SHP77 treated with DMSO at 0.1 percent for 48 hours (cell line): ENCODE measurements at places on chromosomes 11 and 22.

DNA sequence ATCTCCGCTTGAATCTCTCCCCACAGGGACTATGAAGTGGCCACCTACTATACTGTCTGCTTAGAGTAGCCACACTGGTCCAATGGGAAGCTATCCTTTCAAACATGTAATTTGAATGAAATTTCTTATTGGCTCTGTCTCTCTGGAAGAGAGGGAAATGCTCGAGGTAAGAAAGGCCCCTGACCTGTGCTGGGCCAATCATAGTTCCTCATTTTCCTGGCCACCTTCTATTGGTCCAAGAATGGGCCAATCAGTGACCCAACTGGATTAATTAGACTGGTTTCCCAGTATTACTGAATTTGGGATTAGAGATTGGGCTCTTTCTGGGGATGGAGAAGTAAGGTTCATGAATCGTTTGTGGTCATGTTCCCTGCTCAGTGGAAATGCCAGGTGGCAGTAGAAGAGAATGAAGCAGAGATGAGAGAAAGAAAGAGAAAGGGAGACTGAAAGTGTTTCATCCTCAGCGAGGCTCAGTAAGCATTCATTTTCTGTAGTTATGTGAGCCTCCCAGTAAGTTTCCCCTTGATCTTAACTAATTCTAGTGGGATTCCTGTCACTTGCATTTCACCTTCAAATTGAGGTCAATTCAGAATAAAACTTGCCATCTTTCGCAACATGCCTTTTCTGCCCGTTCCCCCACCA, 8.4 kb upstream of the MMP20 start:
- DNase-seq: no peak

DNA sequence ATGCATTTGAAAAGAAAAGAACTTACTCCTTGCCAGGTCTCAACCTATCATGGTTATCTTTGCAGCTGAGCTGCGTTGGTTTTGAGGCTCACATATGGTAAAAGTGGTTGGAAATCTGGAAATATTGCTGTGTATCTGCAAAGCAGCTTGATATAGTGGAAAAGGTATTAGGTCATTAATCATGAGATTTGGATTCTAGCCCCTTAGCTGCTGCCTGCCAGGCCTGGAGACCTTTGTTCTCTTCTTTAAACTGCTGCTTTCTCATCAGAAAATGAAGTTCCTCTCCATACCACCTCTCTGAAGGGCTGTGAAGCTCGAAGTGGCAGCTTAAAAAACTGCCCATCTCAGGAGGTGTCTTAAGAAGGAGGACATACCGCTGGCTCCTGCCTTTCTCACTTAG, 5.7 kb downstream of the PPARA start:
- DNase-seq: no peak

DNA sequence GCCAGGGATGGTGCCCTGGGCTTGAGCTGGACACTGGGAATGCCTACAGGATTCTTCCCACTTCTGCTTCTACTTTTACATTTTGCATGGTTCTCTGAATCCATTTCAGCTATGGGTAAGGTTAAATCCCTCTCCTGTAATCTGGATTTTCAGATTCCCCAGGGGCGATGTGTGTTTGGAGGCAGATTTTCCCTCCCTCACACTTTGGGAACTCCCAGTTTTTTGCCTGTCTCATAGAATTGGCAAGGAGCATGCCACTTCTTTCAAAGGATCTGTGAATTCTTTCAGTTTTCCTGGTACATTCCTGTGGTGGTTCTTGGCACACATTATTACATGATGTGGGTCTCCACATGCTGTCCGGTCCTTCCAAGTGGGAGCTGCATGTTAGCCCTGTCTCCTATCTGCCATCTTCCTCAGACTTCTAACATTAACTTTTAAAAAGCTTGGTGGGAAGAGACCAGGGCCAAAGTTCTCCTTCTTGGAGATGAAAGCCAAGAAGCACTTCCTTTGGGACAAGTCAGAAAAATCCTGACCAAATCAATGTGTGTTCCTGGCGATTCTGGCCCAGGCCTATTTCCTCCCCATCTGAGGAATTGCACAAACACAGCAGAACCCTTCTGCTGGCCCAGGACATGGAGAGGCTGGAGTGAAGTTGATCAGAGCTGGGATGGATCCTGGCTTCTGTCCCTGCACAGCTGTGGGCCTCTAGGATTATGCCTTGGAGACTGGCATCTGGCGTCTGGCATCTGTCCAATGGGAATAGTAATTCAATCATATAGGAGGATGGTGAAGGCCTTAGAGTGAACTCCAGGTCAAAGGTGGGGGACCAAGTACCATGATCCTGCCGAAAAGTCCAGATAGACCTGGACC, 5.4 kb upstream of the APOL2 start:
- no peak for DNase-seq

DNA sequence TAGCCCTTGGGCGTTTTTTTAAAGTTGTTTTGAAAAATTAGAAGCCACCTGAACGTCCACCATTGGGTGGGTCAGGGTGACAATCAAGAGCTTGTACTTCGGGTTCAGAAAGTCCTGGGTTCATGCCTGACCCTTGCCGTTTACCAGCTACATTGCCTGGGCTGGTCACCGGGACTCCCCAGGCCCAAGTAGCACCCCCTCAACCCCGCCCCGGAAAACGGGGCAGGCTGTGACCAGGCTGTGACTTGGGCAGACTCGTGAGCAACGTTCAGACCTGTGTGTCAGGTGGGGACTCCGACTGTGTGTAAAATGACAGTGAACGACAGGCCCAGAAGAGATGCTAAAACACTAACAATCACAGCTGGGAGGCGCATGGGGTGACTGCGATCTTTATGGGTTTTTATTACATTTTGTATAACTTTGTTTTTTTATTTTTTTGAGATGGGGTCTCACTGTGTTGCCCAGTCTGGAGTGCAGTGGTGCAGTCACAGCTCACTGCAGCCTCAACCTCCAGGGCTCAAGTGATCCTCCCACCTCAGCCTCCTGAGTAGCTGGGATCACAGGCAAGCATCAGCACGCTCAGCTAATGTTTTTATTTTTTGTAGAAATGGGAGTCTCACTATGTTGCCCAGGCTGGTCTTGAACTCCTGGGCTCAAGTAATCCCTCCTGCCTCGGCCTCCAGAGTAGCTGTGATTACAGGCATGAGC, 56.8 kb downstream of the TRMU start:
- no peak for DNase-seq

- DNase-seq: no peak
Measured at GRCh38 chr22:45807156-45807915, 135.7 kb downstream of the ATXN10 start.

DNA sequence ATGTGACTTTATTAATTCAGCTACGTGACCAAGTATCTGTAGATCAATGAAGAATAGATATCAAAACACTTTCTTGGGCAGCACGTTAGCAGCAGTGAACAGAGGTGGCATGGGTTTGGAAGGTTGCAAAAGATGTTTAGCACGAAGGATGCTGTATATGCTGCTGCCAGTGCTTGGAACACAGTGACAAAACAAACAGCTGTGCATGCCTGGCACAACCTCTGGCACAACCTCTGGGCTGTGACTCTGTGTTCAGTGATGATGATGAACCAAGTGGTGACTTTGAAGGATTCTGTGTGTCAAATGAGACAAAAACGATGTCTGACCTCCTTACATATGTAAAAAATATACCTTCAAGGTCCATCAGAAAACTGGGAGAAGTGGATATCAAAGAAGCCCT, 104.7 kb downstream of the TBC1D22A start:
- DNase-seq: no peak

- no peak for DNase-seq
Measured at GRCh38 chr11:16879690-16880089, 134.5 kb downstream of the PLEKHA7 start.

DNA sequence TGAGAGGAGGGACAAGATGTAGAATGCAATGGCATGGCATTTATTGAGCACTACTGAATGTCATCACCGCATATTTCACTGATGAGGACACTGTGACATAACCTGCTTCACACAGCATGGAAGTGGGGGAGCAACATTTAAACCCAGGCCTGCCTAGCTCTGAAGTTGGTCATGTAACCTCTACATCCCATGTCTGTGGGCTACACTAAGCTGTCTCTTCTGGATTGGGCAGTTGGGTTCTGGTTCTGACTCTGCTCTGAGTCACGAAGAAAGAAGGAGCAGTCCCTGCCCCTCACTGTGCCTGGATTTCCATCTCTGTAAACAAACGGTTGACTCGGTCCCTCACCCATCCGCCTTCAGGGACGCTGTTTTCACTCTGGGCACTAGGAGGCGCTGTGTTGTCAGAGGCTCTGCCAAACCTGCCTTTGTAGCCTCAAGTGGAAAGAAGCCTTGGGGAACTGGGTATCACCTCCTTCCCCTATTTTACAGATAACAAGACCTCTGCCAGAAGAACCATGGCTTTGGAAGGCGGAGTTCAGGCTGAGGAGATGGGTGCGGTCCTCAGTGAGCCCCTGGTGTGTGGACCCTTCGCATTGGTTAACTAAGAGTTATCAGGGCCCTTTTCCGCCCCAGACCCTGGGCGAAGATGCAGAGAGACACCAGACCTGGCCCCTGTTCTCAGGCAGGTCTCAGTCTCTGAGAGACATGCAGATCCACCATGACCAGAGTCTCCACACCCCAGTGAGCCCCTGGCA, 12.7 kb upstream of the ARHGEF17 start:
- DNase-seq: peak; percentile 25

DNA sequence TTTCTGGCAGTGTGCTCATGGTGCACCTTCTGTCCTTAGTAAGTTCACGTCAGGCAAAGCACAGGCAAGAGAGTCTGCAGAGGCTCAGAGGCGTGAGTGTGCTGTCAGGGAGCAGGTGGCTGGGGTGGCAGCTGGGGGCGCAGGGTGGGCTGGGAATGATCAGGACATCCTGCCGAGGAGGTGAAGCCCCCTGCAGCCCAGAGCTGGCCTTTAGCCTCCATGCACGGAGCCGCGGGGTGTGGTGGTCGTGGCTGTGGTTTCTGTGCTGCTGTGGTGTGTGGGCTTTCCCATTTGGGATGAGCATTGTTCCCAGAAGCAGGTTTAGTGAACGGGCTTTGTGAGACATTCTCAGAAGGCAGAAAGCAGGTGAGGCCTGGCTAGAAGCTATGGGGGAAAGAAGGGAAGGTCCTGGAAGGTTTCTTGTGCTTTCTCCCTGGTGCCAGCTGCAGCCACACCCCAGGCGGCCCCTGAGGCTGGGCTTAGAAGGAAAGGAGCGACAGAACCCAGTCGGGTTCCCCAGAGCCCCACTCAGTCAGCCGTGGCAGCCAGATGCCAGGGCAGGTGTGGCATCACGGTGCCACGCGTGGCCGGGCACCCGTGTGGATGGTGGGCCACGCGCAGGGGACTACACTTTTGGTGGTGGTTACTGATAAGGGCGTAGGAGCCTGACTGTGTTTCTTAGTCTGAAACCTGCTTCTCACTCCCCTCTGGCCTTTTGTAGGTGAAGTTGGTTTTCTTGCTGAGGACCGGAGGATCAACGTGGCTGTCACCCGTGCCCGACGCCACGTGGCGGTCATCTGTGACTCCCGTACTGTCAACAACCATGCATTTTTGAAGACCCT, 32.0 kb downstream of the IGHMBP2 start:
- no peak for DNase-seq

DNA sequence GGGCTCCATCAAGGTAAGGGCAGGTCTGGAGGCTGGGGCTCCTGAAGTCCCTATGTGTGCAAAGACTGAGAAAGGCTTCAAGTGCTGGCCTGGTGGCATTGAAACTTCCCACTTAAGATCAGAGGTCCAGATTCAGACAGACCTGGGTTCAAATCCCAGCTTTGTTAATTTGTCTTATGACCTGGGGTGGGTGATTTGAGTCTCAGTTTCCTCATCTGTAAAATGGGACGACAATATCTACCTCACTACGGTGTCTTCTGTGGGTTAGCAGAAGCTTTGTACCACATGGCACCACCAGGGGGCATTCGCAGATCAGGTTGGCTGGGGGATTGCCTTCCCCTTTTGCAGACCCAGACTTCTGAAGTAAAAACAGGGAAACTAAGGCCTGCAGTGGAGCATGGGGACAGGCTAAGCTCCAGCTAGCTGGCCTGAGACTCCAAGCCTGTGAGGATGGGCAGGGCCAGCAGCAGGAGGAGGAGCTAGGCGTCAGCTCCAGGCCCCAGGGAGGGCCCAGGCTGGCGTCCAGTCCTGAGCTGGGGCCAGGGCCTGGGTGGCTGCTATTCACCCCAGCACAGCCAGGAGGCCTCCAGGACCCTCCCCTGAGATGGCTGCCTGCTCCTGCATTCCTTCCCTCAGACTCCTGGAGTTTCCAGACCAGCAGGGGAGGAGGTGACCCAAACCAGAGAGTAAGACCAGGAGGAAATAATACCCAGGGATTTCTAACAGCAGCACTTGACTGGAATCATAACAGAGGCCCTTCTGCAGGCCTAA, 1.5 kb downstream of the CASTOR1 start:
- peak; percentile 62 for DNase-seq

- DNase-seq: no peak
Measured at GRCh38 chr11:119637481-119637880, 91.5 kb downstream of the NECTIN1 start.

- DNase-seq: no peak
Measured at GRCh38 chr11:89184021-89184420, 6.3 kb downstream of the TYR start.

GRCh38 chr22:30198921-30199320, 47.6 kb downstream of the LIF start:
- DNase-seq: no peak

DNA sequence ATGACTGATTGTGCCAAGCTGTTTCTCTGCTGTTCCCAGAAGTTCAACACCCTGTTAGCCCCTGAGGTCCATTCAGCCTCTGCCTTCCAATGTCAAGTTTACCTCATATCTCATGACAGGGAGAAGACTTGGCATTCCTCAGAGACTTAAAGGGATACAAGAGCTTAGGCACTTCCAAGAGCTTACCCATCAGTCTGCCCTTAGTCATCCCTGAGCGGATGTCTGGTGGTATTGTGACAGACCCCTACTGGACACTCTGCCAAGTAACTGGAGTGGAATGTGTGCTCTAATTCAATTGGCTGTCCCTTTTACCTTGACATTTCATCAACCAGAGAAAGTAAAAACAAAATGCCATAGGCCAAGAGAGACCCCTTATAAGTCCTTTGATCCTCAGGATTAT, 151.5 kb downstream of the AASDHPPT start:
- DNase-seq: no peak

GRCh38 chr22:33864723-33865130, 55.5 kb downstream of the LARGE1 start:
- no peak for DNase-seq

- DNase-seq: no peak
Measured at GRCh38 chr11:35546317-35546716, 20.9 kb upstream of the PAMR1 start.

DNA sequence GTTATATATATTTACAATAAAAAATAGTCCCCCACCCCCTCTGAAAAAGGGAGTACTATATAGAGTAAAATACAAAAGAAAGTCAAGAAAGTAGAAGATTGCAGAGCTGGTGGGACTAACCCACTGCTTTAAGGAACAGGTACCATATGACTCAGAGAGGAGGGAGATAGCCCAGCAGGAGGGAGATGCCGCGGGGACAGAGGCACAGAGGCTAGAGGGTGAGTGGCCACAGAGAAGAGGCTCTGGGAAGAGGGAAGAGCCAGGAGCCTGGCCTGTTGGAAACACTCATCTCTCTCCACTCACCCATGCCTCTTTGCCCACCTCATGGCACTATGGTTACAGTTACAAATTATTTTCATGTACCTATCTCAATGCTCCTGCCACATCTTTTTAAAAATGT, 53.6 kb upstream of the LYVE1 start:
- DNase-seq: no peak
